Uterine smooth muscle cell (primary cell): ENCODE measurements at places on chromosomes 7 and 10. TPM values are rescaled to one million over a fixed set of nuclear protein-coding genes. Genes with fewer than 3 reads are reported as not detected.

The SPDYE18 gene
- total RNA-seq = not detected in 2 replicates

The CPN1 gene
- total RNA-seq = not detected in 2 replicates

The CFAP43 gene
- 0.11 and 0.12 TPM in 2 replicates for total RNA-seq

The HSPB1 gene
- total RNA-seq = 36.5 and 59.7 TPM in 2 replicates

The SORBS1 gene
- total RNA-seq = 0.55 and 0.75 TPM in 2 replicates

The GTF2I gene
- 76.3 and 78.7 TPM in 2 replicates for total RNA-seq

The ADAM22 gene
- 0.75 and 0.89 TPM in 2 replicates for total RNA-seq

The CYP17A1 gene
- total RNA-seq = not detected in 2 replicates

The SAMD9L gene
- total RNA-seq = 11.5 and 15.4 TPM in 2 replicates

The EFCAB10 gene
- total RNA-seq = not detected in 2 replicates

The ARID5B gene
- 49.0 and 54.4 TPM in 2 replicates for total RNA-seq

The PHTF2 gene
- total RNA-seq = 23.9 and 35.3 TPM in 2 replicates

The GIMAP5 gene
- under 0.01 TPM in 1 of 2 replicates, not detected in the other for total RNA-seq

The OIT3 gene
- total RNA-seq = under 0.01 TPM in 1 of 2 replicates, not detected in the other

The AGR3 gene
- not detected in 2 replicates for total RNA-seq

The LRRC61 gene
- total RNA-seq = 1.9 and 2.2 TPM in 2 replicates

The SYPL1 gene
- 66.1 and 67.6 TPM in 2 replicates for total RNA-seq

The SPDYE8 gene
- total RNA-seq = not detected in 2 replicates

The AASS gene
- 31.1 and 40.1 TPM in 2 replicates for total RNA-seq

The NANOS1 gene
- total RNA-seq = under 0.01 and 0.37 TPM in 2 replicates

The GAD2 gene
- not detected in 2 replicates for total RNA-seq

The CFAP70 gene
- 0.44 and 0.75 TPM in 2 replicates for total RNA-seq

The PBLD gene
- 3.0 and 3.7 TPM in 2 replicates for total RNA-seq

The FIS1 gene
- 225 and 261 TPM in 2 replicates for total RNA-seq

The ZNF804B gene
- total RNA-seq = not detected in 2 replicates

The PILRA gene
- total RNA-seq = 0.12 TPM in 1 of 2 replicates, not detected in the other

The OR2A42 gene
- total RNA-seq = under 0.01 TPM in 1 of 2 replicates, not detected in the other

The IGFBP1 gene
- total RNA-seq = 0.11 TPM in 1 of 2 replicates, not detected in the other

The ADRB1 gene
- total RNA-seq = not detected in 2 replicates

The RHOBTB1 gene
- total RNA-seq = 8.7 and 16.4 TPM in 2 replicates

The VSTM4 gene
- total RNA-seq = 1.1 and 2.2 TPM in 2 replicates

The PRSS2 gene
- total RNA-seq = not detected in 2 replicates

The LIPM gene
- not detected in 2 replicates for total RNA-seq

The EBF3 gene
- 0.12 and 1.3 TPM in 2 replicates for total RNA-seq

The LRMDA gene
- 0.55 and 0.87 TPM in 2 replicates for total RNA-seq

The AQP1 gene
- 0.50 and 0.66 TPM in 2 replicates for total RNA-seq

The FAS gene
- 59.2 and 80.0 TPM in 2 replicates for total RNA-seq

The ITGA8 gene
- total RNA-seq = 1.1 and 4.5 TPM in 2 replicates

The FAM25A gene
- total RNA-seq = not detected in 2 replicates

The AKR1C8 gene
- not detected in 2 replicates for total RNA-seq

The GIMAP4 gene
- total RNA-seq = 0.44 and 0.50 TPM in 2 replicates

The NKX1-2 gene
- total RNA-seq = not detected in 2 replicates

The PRSS37 gene
- not detected in 2 replicates for total RNA-seq

The UTF1 gene
- total RNA-seq = 0.12 TPM in 1 of 2 replicates, not detected in the other

The TRPV6 gene
- total RNA-seq = under 0.01 TPM in 1 of 2 replicates, not detected in the other

The CPXM2 gene
- total RNA-seq = under 0.01 TPM in 1 of 2 replicates, not detected in the other

The ERVW-1 gene
- total RNA-seq = not detected in 2 replicates

The CDC123 gene
- 99.3 and 175 TPM in 2 replicates for total RNA-seq

The CXCL12 gene
- total RNA-seq = 16.2 and 25.2 TPM in 2 replicates

The C7orf57 gene
- 0.11 TPM in 1 of 2 replicates, not detected in the other for total RNA-seq

The CYP2C8 gene
- total RNA-seq = not detected in 2 replicates

The CRYGN gene
- total RNA-seq = 0.25 TPM in 1 of 2 replicates, not detected in the other
